ENCODE measurements at places on chromosomes 3 and 15.

DNA sequence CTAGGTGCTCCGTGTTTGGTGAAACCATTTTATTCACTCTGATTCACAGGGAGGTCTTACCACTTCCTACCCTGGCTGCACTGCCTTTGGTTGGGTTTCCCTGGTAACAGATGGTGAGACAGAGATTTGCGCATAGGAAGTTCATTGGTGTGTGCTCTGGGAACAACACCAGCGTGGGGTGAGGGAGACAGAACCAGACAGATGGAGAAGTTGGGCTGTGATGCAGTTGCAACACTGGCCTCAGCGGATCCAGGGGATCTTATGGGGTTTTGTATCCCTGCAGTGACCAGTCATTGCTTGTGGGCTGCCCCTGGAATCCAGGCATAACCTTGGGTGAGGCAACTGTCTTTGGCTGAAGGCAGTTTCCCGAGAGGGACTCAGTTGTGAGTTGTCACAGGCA is 12.5 kb upstream of the IL16 start:
- no peak for DNase-seq

- peak; percentile 76 for DNase-seq
Observed at GRCh38 chr3:57756528-57757401, 656 bp downstream of the SLMAP start.

DNA sequence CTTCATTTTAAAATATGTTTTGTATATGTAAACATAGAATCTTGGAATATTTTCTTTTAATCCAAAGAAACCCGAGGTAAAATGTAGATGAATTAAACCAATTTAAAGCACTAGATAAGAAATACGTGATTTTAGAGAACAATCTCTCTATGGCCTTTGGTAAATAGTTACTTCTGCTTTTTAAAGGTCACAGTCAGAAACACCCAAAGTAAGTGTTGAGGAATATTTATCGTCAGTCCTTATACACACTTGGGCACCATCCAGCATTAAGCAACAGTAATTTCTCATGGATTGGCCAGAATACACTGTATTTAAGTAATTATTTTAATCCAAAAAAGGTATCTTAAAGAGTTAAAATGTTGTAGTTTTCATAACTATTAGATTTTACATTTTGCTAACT is 713.2 kb downstream of the NLGN1 start:
- no peak for DNase-seq

DNA sequence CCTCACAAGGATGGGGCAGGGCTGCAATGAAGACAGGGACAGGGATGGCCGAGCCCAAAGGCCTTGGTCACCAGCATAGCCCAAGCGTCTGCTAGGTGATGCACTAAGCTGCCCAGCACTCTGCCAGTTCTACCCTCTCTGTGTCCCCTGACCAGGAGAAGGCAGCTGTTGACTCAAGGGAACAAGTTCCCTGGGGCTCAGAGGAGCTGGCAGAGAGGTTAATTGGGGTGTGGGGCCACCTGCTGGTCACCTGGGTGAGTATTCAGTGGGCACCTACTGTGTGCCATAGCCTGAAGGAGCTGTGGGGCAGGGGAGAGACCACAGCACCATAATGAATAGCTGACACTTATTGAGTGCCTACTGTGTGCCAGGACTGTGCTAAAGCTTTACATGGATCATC is 22.0 kb upstream of the DOCK3 start:
- DNase-seq = peak; percentile 81

DNA sequence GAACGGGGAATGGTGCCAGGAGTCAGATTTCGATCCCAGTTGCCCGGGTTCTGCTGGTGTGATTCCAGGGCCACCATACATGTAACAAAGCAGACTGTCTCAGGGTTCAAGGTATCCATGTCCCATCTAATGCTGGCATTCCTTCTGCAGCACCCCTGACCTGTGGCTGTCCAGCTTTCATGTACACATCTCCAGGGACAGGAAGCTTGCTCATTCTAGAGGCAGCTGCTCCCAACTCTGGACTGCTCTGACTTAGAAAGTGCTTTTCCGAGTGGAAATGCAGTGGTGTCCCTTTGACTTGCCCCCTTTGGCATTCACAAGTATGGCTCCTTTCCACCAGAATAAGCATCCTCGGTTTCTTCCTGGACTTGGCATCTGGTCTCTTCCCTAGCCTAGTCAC is 30.9 kb downstream of the PML start:
- DNase-seq = peak; percentile 17

DNA sequence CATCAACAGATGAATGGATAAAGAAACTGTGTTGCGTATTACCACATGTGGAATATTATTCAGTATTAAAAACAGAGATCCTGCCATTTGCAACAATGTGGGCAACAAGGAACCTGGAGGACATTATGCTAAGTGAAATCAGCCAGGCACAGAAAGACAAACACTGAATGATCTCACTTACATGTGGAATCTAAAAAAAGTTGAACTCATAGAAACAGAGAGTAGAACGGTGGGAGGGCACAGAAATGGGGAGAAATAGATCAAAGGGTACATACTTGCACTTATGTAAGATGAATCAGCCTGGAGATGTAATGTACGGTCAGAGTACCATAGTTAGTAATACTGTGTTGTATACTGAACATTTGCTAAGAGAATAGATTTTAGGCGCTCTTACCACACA is 29.8 kb upstream of the MUC13 start:
- no peak for DNase-seq

DNA sequence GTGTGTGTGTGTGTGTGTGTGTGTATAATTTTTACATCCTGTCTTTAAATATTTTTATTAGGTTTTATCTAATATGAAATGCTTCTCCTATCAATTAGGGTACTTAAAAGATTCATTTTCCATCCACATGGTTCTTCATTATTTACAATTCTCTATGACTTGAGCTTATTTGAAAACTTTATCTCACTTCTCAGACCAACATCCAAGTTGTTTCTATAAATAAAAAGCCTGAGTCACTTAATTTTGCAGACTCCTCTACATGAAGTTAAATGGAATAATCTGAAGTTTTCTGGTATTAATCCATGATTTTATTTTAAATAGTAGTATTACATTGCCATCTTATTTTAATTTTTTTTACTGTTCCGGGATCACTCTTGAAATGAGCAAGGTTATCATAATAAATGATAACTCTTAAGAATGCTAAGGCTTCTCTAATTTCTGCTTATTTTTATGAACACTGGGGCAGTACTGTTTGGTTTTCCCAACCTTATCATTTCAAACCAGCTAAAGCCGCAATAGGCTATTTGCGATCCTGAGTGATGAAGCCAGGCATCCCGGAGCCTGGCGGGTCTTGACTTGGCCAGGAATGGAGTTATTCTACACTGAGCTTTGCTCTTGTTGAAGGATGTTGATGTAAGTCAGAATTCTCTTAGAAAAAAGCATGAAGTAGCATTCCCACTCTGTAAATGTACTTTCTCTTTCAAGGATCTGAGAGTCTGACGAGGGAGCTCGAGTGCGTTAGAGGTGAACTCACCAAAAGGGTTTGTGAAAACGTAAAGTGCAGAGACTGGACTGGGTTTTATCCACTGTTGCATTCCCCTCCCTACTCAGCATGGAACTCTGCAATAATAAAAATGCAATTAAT is 220.2 kb upstream of the LRTM1 start:
- DNase-seq = no peak

GRCh38 chr15:98713585-98714001 is 65.3 kb downstream of the IGF1R start:
- DNase-seq = no peak

DNA sequence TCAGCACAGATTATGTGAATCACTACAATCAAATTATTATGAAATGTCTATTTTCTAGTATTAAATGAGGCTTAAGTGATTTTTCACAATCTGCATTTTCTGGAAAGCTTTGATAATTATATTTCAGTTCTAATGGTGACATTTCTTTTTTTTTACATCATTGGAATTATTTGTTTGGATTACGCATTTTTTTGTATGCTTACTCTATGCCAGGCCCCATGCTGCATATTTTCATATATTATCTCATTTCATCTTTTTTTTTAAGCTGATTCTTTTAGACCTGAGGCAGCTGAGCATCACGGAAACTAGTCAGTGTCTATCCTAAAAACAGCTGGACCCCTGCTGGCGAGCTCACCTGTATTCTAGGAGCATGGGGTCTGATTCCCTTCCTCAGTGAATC is 31.1 kb downstream of the SLCO3A1 start:
- no peak for DNase-seq

DNA sequence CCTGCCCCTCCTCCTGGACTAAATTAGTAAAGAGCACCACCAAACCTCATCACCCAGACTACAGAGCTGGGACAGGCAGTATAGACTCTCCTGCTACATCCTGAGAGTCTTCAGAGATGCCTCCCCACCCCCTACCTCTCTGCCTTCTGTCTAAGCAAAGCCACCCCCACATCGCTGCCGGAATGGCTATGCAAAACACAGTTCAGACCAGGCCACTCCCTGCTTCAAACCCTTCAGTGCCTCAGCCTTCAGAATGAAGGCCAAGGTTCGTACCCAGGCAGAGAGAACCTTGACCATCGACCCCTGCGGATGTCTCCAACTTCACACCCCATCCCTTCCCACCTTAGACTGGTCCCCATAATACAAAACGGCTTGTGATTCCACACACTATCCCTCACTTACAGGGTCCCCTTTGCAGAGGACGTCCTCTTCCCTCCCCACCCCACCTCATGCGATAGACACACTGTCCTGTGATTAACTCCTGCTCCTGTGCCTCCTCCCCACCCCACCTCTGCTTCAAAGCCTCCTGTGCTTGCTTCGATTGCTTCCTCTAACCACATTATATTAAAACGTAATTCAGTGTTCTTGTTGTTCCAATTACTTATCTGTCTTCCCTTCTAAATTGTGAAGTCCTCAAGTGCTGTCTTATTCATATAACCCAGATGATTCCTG is 175.3 kb downstream of the UACA start:
- no peak for DNase-seq

GRCh38 chr3:113496924-113497323 is 18.0 kb downstream of the SPICE1 start:
- DNase-seq = no peak

- DNase-seq = no peak
Observed at GRCh38 chr15:22989576-22990477, 9.7 kb upstream of the CYFIP1 start.

DNA sequence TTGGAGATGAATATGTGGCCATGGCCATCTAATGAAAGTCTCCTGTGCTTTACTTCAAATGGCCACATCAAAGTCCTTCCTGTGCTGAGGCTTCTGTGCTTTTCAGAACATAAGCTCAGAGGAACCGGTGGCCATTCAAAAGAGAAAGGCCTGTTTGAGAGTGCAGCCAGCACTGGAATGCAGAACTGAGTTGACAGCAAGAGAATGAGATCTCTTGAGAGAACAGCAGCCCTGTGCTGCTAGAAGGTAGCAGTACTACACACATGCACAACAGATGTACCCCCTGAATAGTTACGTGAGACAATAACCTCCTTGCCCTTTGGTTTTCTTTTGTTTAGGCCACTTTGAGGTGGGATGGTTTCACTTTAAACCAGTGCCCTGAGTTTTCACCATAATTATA is 292.5 kb downstream of the PTPRG start:
- no peak for DNase-seq

- no peak for DNase-seq
Observed at GRCh38 chr3:110727056-110727455, 344.6 kb upstream of the NECTIN3 start.

DNA sequence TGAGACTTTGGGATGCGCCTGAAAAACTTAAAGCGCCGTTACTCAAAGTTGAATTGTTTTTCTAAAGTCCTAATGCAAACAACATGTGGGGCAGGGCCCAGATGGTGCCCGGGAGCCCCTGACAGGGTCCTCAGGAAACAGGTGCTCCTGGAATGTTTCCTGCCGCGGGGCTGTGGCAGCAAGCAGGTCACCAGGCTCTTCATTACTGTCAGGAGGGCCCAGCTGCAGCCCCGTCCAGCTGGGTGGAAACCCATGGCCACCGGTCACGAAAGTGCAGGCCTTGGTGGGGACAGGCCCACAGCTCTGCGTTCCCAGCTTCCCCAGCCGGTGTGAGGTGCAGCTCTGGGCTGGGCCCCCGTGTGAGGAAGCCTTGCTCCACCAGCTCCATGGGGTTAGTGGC is 63.9 kb upstream of the GATA2 start:
- no peak for DNase-seq

DNA sequence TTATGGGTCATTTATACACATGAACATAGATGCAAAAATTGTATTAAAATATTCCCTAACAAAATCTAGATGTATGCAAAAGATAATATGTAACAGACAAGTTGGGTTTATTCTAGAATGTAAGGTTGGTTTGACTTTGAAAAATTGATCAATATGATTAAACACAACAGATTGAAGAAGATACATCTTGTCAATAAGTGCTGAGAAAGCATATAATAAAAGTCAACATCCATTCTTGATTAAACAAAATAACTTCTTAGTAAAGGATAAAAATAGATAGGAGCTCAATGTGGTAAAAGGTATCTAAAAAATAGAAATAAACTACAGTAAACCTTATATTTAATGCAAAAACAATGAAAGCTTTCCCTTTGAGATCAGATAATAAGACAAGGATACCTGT is 38.3 kb downstream of the CCDC39 start:
- DNase-seq = no peak

DNA sequence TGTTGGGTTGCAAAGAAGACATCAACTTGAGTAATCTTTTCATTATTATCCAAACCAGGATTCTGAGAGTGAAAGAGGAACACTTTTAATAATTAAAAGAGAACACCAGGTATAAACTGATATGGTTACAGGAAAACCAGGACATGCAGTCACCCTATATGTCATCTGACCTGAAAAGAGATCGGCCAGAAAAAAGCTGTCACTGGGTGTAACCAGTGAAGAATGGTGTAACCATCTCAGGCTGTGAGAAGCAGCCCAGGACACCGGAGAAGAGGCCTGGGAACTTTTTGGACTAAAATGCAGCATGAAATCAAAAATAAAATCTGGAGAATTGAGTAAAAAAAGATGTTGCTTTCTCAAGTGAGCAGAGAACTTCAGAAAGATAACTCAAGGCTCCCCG is 10.1 kb upstream of the CCDC80 start:
- no peak for DNase-seq

GRCh38 chr3:114299421-114299820 is 5.6 kb downstream of the TIGIT start:
- DNase-seq = peak; percentile 79

DNA sequence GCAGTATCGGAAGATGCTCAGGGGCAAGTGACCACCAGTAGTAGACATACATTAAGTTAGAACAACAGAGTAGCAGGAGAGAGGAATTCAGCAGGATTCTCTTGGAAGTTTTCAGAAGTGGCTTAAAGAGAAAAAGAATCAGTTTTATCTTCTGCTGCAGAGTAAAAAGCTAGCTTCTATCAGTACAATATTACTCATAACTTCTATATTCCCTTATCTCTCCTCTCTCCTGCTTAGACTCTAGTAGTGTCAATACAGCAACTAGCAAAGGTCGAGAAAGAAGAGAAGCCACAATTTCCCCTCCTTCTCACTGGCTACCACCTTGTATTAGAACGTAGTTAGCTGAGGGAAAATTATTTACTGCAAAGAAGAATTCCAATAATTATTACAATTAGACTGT is 539.7 kb downstream of the DIPK2A start:
- no peak for DNase-seq
